ENCODE measurements at places on chromosomes 4 and X.

DNA sequence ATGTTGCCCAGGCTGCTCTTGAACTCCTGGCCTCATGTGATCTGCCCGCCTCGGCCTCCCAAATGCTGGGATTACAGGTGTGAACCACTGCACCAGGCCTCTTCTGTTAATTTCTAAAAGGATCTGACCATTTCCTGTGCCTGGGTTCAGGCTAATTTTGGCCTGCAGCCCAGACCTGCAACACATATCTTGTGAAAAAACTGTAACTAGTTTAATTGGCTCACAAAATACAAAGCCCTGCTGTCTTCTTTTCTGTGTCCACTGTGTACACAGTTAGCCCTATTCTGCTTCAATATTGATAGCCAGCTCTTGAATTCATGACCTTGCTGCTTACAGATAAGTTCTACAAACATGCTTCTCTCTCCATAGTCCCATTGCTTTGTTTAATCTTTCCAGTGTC, 753.5 kb downstream of the PDHA2 start:
- no peak for DNase-seq

- no peak for DNase-seq
These were observed 86.8 kb upstream of the VEGFC start for GRCh38 chr4:176879380-176880116.

GRCh38 chr4:152138451-152138850, 377.6 kb upstream of the GATB start:
- no peak for DNase-seq

DNA sequence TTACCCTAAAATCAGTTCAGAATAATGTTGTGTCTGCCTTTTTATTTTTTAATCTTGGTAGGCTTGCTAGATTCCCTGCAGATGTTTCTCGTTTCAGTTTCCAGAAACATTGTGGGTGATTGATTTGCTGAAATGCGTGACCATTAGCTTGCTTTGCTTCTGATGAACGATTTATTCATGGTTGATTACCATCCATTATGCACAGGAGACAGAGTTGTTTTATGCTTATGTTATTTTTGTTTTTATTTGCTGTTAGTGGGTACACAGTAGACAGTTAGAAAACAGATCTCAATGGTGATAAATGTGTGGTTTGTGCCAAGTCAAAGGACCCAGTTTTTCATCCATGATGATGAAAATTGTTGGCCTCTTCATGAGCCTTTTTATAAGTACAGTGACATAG, 455.6 kb upstream of the BOD1L1 start:
- no peak for DNase-seq

GRCh38 chr4:17323554-17324385, 188.1 kb downstream of the QDPR start:
- DNase-seq: no peak

GRCh38 chr4:183763990-183764754, 105.1 kb downstream of the TRAPPC11 start:
- no peak for DNase-seq

DNA sequence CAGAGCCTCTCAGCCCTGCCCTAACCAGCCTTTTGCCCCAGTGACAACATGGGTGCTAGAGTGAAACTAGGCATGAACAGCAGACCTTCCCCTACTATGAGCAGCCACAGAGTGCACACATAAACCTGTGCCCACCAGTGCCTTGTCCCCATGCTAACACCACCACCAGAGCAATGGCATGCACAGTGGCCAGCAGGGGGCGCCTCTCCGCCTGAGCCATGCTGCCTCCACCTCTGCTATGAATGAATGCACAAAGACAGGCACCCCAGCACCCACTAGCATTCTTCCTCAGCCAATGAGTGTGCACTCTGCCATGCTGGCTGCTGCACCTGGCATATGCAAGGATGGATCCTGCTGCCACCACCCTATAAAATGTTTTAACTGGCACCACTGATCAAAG, 286.9 kb upstream of the FGF16 start:
- DNase-seq: no peak

DNA sequence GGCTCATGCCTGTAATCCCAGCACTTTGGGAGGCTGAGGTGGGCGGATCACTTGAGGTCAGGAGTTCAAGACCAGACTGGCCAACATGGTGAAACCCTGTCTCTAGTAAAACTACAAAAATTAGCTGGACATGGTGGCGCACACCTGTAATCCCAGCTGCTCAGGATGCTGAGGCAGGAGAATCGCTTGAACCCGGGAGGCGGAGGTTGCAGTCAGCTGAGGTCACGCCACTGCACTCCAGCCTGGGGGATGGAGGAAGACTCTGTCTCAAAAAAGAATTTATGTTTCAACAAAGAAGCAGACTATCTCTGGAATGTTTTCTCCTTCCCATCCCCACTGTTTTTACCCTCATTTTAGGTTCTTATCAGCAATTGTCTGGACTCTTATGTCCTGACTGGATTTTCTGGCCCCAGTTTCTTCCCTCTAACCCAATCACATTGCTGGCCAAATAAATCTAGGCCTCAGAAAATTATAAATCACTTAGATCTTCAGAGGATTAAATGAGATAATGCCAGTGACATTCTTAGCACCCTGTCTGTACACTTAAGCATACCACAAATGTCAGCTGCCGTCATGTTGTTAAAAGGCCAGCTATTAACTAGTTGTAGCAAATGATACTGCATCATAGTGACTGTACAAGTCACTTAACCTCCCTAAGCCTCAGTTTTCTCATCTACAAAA, 44.9 kb upstream of the PRSS48 start:
- no peak for DNase-seq

DNA sequence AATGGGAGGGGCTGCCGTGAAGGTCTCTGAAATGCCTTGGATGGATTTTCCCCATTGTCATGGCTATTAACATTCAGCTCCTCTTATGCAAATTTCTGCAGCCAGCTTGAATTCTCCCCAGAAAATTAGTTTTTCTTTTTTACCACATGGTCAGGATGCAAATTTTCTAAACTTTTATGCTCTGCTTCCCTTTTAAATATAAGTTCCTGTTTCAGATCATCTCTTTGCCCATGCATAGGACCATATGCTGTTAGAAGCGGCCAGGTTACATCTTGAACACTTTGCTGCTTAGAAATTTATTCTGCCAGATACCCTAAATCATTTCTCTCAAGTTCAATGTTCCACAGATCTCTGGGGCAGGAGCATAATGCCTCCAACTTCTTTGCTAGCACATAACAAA, 13.8 kb upstream of the CLDN34 start:
- no peak for DNase-seq

DNA sequence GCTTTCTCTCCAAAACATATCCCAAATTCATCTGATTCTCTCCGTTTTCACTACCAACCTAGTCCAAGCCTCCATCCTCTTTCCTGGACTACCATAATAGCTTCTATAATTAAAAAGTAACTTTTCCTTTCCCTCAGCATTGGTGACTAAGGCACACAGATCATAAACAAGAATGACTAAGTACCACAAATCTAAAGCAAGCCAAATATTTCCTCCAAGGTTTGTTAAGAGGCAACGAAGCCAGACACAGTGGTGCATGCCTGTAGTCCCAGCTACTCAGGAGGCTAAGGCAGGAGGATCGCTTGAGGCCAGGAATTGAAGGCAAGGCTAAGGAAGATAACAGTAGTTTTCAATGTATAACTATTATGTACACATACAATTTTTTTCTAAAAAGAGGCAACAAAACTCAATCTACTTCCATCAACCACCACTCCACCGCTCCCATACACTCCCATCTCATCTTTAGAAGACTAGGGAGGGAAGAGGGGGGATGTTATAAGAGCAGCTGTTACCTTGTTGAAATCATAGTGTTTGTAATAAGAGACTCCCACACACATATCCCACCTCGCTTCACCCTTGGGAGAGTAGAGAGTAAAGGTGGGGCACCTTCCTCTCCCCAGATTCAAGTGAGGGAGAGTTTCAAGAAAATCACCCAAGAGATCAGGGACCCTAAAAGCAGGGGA, 4.2 kb upstream of the JCHAIN start:
- DNase-seq: peak; percentile 46

GRCh38 chr4:137980641-137981040, 261.5 kb downstream of the SLC7A11 start:
- no peak for DNase-seq

- DNase-seq: no peak
These were observed 77.8 kb downstream of the GRID2 start for GRCh38 chr4:92381616-92382015.

GRCh38 chr4:106708464-106708816, 327.7 kb downstream of the DKK2 start:
- no peak for DNase-seq

DNA sequence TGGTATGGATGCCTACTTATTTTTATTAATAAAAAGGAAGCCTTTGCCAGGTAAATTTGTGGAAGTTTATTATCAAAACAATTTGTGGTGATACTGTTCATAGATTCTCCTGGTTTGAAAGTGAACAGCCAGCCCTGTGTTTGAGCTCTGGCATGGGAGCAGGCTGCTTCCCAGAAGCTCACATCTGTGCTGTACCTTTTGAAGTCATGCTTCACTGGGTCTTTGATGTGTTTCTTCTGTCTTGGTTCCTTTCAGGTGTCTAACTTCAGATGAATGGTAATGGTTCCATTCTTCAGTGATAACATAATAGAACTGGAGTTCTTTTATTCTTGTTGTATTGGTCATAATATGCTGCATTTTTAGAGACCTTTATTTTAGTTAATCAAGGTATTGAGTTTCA, 85.5 kb downstream of the BMPR1B start:
- DNase-seq: no peak

GRCh38 chr4:38837849-38838248, 18.8 kb downstream of the TLR6 start:
- DNase-seq: no peak

- peak; percentile 56 for DNase-seq
These were observed 28.5 kb upstream of the WNK3 start for GRCh38 chrX:54386314-54386713.

DNA sequence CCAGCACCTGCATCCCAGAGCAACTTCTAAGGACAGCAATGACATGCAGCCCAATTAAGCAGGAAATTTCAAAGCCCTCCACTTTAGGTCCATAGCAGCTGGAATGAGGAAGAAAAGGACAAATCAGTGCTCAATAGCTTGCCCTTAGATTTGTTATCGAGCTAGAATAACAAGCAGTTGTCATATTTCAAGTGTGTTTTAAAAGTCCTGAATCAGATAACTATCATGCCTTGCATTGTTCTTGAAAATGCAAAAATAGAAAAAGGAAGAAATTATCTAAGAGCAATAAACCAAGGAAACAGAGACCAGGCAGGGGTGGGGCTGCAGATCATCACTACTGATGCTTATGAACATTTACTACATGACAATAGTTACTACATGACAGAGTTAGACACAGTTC, 43.9 kb upstream of the KLF3 start:
- no peak for DNase-seq

- DNase-seq: no peak
These were observed 14.8 kb downstream of the USP38 start for GRCh38 chr4:143199503-143199902.

DNA sequence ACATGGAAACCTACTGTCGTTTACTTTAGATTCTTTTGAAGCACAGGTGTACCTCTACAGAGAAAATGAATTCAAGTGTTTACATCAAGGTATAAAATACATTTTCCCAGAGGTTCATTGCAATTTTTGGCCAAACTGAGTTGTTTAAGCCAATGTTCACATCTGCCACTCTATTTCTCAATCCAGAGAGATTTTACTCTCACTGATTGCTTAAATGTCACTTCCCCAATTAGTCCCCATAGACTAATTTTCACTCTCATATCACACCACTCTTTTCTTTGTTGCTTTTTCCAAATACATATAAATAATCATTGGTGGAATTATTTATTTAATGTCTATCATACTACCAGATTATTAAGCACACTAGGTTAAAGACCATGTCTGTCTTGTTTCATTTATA, 271.8 kb downstream of the PPP3CA start:
- DNase-seq: no peak

DNA sequence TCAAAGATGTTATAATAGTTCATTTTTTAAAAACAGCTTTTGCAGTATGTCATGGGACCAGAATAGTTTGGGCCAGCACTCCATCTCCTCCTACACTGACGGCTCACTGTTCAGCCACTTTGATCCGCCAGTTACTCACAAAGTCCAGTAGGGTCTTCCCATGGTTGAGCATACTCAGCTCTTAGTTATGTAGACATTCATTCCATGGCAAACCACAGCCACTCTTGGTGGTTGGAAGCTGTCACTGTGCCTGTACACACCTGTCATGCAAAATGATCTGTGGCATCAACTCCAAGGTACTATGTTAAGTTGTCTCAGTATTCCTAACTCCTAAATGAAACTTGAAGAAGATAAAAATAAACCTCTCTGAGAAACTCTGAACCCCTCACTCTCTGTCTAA, 127.2 kb downstream of the NR3C2 start:
- DNase-seq: no peak

DNA sequence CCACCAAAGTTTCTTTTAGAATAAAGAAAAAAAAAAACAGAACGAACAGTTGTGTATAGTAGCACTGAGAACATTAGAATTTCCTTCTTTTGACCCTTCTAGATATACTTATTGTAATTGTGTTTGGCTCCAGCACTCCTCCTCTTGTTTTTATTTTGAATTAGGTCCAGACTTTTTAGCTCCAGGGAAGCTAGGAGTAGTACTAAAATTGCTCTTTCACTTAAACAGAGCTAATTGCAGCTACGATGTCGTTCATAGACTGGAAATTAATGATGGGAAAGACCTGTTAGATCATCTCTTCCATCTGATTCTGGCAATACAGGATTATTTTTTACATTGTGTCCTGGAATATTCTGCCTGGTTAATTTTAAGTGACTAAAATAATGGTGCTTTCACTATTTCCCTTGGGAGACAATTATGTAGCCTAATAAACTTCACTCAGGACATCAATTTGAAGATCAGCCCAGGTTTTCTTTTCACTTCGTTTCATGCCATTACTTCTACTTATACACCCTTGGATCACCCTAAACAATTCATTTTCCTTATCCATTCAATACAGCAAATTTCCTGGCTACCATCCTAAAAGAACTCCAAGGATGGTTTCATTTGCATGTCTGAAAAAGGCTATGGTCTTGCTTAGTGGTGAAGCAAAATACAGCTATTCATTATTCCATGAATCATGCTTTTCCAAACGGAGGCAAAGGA, 480.8 kb upstream of the TECRL start:
- no peak for DNase-seq

DNA sequence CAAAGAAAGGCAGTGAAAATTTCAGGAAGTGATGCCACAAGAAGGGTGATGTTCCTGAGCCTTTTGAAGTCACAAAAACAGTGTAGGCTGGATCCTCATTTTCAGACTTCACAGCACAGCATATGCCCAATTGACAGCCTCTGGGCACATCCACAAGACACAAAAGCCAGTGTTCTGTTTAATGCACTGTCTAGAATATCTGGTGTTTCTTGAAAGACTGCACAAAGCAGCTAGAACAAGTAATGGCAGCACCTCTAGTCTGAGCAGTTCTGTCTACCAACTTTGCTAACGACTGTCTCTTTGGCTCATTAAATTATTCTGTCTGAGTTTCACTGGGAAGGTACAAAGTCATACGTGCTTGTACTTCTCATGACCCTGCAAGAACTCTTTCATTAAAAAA, 417.1 kb upstream of the GALNT7 start:
- DNase-seq: no peak

DNA sequence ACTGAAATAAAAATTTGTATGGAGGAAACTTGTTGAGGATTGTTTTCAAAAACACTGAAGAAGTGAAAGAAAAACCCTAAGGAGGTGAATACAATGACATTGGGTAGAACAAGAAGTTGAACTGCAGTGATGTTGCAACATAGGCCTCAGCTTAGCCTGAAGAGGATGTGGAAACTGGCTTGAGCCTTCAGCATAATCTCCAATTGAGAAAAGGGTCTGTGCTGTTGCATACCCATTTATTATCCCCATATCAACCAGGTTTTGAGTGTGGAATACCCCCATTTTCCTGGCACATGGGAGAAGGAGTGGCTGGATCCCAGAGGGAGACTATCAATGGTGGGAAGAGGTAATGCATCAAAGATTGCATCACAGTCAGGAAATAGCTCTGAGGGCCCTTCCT, 695.0 kb upstream of the HS3ST1 start:
- no peak for DNase-seq
